ENCODE measurements at places on chromosomes 1 and 21.

DNA sequence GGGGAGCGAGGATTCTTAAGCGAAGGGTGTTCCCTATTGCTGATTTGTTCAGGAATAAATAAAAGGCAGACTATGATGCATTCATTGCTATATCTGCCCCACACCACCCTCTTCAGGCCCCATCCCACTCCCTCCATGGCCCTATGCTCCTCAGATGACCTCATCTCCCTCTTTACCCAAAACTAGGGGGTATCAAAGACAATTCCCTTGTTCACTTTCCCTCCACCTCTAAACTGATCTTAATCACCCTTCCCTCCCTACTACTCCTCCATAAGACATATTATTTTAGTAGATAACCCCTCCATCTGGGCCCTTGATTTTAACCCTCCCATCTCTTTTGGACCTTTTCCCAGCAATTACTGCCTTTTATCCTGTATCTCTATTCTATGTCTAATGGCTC, 434.9 kb upstream of the RUNX1 start:
- no peak for DNase-seq

DNA sequence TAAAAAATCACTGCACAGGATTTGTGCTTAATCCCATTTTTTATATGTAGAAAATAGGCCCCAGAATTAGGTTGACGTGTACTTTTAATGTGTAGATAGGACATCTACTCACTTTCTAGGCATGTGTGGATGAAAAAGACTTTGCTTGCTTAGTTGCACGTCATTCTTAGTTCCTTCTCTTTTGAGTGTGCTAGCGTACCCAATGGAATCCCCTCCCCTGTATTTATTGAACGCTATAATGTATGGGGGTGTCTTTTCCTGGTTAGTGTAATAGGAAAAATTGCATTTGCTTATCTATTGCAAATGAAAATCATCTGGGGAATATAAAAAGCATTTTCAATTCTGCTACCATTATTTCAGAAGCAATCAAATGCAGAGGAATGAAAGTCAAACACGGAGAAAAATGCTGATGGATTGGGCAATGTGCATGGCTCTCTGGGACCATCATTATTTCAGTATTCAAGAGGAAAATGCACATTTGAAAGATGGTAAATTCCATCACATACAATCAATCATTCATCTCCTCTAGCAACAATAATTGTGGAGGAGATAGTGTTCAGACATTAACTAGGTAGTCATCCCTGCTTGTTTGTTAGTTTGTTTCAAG, 277.0 kb upstream of the B3GALT2 start:
- DNase-seq, result no peak

- DNase-seq, result no peak
Observed at GRCh38 chr1:230145953-230146476, 79.0 kb downstream of the GALNT2 start.

GRCh38 chr1:214838351-214838750, 235.4 kb downstream of the CENPF start:
- DNase-seq, result no peak

Data from T-helper 2 cell (primary cell).